NCI-H69 (cell line): ENCODE measurements at places on chromosomes 16 and 17.

DNA sequence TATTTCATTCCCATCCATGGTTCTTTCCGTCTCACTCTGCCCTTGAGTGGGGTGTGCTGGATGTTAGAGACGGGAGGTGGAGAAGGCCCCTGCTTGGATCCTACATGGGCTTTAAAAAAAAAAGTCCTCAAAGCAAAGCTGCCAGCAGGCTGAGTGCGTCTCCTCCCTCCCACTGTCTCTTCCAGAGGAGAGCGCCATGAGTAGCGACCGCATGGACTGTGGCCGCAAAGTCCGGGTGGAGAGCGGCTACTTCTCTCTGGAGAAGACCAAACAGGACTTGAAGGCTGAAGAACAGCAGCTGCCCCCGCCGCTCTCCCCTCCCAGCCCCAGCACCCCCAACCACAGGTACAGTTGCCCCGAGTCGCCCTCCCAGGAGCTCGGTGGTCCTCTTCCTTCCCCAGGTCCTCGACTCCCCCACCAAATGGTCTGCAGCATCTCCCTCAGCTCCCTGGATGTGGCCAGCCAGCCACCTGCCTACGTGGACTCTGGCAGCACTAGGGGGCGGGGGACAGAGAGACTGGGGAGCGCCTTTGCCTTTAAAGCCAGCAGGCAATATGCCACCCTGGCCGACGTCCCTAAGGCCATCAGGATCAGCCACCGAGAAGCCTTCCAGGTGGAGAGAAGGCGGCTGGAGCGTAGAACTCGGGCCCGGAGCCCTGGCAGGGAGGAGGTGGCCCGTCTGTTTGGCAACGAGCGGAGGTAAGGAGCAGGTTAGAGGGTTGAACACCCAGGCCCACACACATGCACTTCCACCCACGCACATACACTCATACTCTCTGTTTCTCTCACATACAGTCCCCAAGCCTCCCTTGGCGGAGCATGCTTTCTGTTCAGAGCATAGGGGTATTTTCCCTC is 68.2 kb downstream of the PLD6 start:
- DNase-seq = no peak

- no peak for DNase-seq
Measured at GRCh38 chr16:10880594-10881452, 3.8 kb downstream of the CIITA start.

- no peak for DNase-seq
Measured at GRCh38 chr16:46897471-46897870, 13.3 kb downstream of the GPT2 start.

- DNase-seq = no peak
Measured at GRCh38 chr17:33324736-33325135, 31.6 kb upstream of the ASIC2 start.

DNA sequence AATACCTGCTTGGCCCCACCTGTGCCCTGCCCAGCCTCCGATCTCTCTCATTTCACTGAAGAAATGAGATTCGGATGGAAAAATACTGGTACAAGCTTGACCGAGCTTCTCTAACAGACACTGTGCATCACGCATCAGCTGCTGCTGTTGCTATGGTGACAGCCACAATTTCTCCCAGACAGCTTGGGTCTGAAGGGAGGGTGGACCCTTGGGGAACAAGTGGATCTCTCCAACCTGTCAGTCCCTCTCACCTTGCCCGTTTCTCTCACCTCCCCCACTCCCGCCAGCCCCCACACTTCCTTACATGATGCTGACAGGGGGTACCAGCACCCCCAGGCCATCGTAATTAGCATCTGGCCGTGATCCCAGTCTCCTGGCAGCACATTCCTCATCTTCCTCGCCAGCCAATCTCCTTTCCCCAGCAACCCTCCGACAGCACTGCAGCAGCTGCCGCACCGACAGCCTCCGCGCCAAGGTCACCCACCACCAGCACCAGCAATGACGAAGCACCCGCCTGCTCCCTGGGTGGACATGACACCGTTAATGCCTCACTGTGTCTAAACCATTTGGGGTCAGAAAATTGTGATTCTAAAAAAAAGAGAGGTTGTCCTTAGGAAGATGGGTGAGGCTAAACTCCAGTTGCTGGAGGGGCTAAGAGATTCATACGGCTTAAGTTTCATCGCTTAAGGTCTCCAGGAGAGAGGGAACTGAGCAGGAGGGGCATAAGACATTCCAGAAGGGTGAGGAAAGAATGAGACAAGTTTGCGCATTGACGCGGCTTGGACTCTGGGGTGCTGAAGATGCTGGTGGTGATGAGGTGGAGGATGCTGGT is 58.6 kb upstream of the TNRC6A start:
- peak; percentile 88 for DNase-seq
